ENCODE measurements at places on chromosomes 1 and 21.

DNA sequence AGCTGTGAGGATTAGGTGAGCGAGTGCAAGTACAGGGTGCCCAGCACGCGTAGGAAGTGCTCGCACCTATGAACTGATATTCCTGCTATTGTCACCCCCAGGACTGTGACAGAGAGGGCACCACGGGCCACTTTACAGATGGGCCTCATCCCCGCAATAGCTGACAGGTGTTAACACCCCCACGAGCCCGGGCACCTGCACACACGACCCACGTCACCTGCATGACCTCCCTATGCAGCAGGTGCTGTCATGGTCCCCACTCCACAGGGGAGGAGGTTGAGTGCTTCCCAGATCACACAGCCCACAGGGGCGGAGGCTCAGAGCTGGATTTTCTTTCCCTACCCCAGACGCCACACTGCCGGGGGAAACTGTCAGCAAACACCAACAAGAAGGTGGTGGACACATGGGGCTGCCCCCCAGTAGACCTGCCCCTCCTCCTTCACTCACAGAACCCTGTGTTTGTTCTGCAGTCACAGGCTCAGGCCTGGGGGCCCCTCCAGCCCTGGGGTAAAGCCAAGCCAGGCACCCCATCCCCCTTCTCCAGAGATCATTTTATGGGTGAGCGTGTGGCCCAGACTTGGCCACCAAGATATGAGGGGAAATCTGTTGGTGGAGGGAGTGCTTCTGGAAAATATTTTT, 465.5 kb downstream of the MATN1 start:
- no peak for DNase-seq

- DNase-seq, result no peak
Observed at GRCh38 chr1:202081992-202082391, 40.7 kb upstream of the GPR37L1 start.

DNA sequence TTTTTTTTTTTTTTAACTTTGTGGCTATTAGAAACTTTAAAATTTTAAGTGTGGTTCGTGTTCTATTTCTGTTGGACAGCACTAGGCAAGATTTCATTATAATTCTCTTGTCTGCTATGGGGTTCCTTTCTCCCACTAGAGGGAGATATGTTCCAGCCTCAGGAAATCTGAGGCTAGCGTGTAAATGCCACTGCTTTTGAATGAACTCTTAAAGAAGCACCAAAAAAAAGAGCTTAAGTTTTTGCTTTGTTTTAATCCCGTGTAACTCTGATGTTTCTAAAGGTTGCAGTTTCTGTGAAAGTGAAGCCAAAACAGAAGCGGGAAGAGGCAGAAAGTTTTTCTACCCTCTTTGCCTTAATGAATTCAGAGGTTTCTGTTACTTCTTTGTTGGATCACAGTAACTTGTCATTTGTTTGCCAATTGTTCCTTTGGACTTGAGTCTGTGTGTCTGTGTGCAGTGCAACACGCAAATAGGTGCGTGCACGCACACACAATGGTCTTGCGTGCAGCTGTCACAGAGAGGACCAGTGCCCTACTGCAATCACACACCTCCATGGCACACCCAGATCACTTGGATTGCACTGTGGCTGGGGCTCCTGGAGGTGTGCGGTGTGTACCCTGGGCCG, 32.3 kb downstream of the HHAT start:
- no peak for DNase-seq

GRCh38 chr1:8219530-8219929, 98.4 kb upstream of the SLC45A1 start:
- DNase-seq, result no peak

DNA sequence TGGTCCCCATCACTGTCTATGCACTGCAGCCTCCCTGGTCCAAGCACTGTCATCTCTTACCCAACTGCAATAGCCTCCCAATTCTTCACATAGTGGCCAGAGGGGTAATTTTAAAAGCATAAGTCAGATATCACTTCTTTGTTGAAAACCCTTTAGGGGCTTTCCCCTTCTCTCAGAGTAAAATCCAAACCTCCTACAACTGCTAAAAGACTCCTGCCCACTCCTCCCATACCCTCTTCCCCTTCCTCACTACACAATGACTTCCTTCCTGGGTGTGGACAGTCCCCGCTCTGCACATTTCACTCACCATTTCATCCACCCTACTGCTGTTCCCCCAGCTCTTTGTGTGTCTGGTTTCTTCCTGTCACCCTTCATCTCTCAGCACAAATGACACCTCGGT, 8.3 kb downstream of the MCOLN2 start:
- no peak for DNase-seq

- peak; percentile 28 for DNase-seq
Observed at GRCh38 chr1:53485478-53486394, 26.5 kb downstream of the DMRTB1 start.

DNA sequence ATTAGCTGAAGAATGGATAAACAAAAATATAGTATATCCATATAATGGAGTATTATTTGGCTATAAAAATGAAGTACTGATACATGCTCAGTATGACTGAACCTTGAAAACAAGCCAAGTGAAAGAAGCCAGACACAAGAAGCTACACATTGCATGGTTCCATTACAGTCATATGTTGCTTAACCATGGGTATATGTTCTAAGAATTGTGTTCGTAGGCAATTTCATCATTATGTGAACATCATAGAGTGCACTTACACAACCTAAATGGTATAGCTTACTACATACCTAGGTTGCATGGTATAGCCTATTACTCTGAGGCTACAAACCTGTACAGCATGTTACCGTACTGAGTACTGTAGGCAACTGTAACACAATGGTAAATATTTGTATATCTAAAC, 28.6 kb upstream of the FCAMR start:
- DNase-seq, result no peak

GRCh38 chr1:94303005-94303404, 65.6 kb upstream of the ARHGAP29 start:
- no peak for DNase-seq

- DNase-seq, result no peak
Observed at GRCh38 chr1:48245106-48245505, 22.6 kb downstream of the SLC5A9 start.

- DNase-seq, result no peak
Observed at GRCh38 chr1:112614460-112615065, 4.4 kb downstream of the ST7L start.

DNA sequence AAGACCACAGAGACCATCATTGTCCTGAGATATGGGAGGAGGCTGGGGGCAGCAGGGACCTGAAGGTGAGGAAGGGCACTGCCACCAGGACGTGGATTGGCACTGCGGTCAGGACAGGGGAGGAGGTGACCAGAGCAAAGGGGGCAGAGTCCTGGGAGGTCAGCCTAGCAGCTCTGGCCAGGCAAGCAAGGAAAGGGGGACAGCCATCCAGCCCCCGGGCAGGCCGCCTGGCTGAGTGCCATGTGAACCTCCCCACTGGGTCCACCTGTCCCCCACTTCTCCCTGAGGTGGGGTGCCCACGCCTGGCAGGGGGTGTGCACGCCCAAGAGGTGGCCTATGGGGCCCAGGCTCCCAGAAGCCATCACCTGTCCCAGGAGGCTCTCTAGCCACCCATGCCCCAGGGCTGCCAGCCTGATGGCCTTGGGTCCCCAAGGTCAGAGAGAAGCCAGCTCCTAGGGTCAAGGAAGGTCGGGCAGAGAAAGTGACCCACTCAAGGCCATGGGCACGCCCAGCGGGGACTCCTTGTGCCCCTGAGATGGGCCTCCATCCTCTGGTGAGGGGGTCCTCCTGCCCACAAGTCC, 17.6 kb upstream of the PTTG1IP start:
- no peak for DNase-seq

- DNase-seq, result no peak
Observed at GRCh38 chr1:111990026-111990877, 784 bp upstream of the KCND3 start.

DNA sequence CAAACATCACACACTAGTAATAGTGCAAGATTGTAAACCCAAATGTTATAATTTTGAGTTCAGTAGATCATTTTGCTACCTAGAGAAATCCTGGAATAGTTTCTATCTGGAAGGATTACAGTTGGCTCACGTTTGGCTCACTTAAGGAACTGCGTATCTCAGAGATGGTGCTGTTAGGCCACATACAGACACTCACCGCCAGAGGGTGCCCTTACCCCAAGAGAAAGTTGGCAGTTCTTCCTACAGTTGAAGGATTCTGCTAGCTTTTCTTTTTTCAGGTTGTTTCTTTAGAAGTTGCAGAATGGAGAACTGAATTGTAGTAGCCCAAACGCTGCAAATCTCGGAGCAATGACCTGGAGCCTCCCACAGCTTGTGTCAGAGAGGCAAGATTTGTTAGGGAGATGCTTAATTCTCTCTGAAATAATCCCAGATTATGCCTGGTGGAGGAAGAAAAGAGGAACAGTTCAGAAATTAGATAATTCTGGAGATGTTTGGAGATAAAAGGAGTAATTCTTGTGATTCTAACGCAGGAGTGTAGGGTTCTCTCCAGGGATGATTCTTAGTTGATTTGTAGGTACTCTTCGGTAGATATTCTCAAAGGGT, 87.9 kb upstream of the PAPPA2 start:
- DNase-seq, result peak; percentile 19

DNA sequence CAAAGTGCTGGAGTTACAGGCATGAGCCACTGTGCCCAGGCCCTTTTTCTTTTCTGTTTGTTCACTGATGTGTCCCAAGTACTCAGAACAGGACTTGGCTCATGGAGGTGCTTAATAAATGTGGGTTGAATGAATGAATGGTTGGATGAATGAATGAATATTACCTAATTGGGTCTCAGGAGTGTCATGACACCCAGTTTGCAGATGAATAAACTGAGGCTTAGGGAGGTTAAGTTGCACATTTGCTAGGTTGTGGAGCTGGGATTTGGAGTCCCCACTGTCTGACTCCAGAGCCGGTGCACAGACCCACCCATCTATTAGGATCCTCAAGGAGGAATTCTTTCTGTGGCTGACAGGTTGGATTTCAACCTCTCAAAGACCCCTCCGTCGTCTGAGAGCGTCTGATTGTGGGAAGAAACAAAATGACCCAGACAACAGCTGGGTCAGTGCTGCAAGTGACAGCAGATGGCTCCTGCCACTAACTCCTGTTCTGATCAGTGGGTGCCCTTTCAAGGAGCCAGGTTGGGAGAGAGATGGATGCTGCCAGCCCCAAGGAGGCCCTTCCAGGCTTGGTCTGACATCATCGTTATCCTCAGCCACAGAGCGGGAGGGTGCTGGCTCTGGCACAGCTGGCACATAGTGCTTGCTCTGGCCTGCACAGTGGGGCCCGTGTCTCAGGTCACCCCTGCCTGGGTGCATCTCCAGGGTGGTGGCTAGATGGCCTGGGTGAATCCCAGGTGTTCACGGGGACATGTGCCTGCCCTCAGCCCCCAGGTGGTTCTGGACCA, 24.2 kb downstream of the ARHGEF10L start:
- DNase-seq, result no peak

GRCh38 chr1:93628681-93629080, 53.0 kb downstream of the BCAR3 start:
- no peak for DNase-seq

GRCh38 chr1:114100148-114100547, 53.5 kb downstream of the SYT6 start:
- DNase-seq, result no peak

DNA sequence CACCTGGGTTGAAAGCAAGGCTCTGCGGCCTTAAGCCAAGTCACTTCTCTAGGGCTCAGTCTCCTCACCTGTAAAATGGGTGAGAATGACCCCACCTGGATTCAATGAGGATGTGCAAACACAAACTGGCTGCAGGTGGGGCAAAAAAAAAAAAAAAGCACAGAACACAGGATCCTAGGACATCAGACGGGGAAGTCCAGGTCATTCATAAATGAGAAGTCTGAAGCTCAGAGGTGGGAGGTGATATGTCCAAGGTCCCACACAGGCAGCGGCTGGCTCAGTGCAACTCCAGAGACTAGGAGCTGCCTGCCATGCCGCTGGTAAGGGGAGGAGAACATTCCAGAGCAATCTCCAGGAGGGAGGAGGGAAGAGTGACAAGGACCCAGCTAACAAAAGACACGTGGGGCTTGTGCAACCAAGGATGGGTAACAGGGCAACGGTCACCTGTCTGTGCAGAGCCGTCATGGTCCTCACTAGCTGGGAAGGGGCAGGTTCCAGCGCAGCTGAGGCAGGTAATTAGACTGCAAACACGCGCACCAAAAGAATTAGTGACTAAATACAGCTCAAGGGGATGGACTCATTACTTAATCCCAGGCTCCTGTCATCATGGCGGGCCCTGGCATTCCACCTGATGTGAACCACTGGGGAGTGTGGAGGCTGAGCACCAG, 19.5 kb downstream of the IFFO2 start:
- no peak for DNase-seq

Measured in stimulated activated CD8-positive, alpha-beta memory T cell treated with anti-CD3 and anti-CD28 coated beads, Interleukin-7, amount 100 ng/mL, for 1 hour (primary cell).